Mucosa of descending colon (tissue), 3 donors: ENCODE measurements at places on chromosomes 3 and 15. TPM values are rescaled to one million over a fixed set of nuclear protein-coding genes. Genes with fewer than 3 reads are reported as not detected.

Gene STAC
- not detected for total RNA-seq

Gene C3orf49
- not detected for total RNA-seq

DNA sequence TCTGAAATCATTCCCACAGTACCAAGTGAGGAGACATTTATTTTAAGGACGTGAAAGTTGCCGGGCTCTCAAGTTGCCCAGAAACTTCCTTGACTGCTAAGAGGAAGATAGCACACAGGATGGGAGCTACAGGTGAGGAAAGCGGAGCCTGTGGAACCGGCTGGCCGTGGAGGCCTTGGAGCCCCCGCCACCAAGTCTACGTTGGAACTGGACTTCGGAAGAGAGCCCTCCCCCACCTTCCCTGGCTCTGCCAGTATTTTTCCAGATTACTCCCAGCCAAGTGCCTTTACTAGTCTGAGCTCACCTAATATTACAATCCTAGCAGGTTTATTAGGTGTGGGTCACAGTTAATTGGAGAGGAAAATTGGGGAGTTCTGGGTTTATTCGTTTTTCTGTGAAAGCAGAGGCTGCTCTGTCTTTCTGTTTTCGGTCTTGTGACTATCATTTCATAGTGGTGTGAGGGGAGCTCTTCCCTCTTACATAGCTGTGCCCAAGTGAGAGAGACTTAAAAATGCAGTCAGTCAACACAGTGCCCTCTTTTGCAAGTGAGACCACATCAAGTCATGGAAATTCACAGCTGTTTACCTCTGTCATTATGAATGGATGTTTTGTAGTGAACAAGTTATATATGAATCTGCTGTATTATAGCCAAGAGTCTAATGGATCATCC is 6.8 kb downstream of the BOC start:
- DNase-seq, result no peak

- no peak for DNase-seq
These were observed 41.5 kb downstream of the CP start for GRCh38 chr3:149180057-149180573.

DNA sequence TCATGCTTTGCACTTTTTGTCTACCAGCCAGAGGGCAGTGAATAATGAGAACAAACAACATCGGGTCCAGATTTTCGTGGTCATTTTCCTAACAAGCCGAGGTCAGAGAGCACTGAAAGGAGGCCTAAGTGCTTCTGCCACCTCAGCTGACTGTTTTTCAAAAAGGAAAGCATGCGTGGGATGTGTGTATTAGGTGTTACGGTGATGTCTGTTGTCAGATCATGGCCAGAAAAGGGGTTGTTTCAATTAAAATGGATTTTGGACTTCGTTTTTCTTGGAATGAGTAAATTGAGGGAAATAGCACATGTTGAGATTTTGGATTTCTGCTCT is 99.5 kb downstream of the APBA2 start:
- DNase-seq, result no peak
